ENCODE measurements at places on chromosomes 3 and 15.

- no peak for DNase-seq
These were observed 1.0 kb upstream of the FSTL1 start for GRCh38 chr3:120451806-120452205.

GRCh38 chr3:138948371-138949001 lies 1.5 kb downstream of the FOXL2NB start:
- no peak for DNase-seq

- no peak for DNase-seq
These were observed 10.9 kb upstream of the TMEM158 start for GRCh38 chr3:45236964-45237363.

GRCh38 chr3:114974387-114974786 lies 172.7 kb downstream of the ZBTB20 start:
- no peak for DNase-seq

- DNase-seq, result no peak
These were observed 5.2 kb upstream of the GNAI2 start for GRCh38 chr3:50230794-50231125.

DNA sequence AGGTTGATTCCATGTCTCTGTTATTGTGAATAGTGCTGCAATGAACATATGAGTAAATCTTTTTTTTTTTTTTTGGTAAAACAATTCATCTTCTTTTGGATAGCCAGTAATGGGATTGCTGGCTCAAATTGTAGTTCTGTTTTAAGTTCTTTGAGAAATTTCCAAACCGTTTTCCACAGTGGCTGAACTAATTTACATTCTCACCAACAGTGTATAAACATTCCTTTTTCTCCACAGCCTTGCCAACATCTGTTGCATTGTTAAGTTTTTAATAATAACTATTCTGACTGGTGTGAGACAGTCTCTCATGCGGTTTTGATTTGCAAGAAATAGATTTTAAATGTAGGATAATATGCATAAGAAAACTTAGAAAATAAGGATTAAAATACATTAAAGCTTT lies 279.0 kb upstream of the EPHA3 start:
- DNase-seq, result no peak

DNA sequence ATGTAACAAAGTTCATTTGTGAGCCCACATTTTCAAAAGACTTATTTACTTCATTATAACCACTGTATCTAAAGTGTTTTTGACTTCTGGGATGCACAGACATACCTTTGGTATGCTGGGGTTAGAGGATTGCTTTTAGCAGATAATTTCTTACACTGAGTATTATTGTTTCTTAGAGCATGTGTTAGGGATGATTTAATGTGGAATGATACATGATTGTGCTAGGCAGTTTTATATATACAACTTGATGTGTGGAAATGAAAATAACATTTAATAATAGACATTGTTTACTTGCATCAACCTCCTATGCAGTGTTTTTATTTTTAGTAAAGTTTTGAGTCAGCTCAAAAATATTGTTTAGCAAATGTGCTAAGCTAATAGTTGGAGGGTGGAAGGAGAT lies 3.4 kb downstream of the KIF23 start:
- DNase-seq, result no peak

GRCh38 chr3:33525232-33525631 lies 85.0 kb upstream of the UBP1 start:
- no peak for DNase-seq

- no peak for DNase-seq
These were observed 107.0 kb upstream of the NSMCE3 start for GRCh38 chr15:29376590-29376989.

- DNase-seq, result no peak
These were observed 67.8 kb downstream of the ITGA11 start for GRCh38 chr15:68364028-68364659.

GRCh38 chr3:170809975-170810357 lies 60.0 kb downstream of the RPL22L1 start:
- no peak for DNase-seq

DNA sequence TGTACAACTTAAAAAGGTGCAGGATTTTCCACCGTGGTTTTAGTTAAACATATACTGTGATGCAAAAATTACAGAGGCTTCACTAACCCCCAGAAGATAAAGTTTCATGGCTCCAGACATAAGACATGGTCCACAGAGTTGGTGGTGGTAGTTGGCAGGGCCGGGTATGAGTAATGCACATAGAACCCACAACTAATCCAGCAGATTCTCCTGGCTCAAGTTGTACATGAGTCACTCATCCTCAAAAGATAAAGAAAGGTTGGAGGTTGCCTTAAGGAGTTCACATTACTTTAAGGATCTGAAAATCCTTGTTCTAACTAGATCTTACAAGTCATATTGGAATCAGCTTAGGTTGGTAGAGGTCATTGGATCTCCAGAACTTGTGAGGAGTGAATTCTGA lies 98.3 kb upstream of the ZBTB20 start:
- DNase-seq, result no peak

GRCh38 chr3:129564981-129565644 lies 22.1 kb downstream of the H1-8 start:
- DNase-seq, result no peak

DNA sequence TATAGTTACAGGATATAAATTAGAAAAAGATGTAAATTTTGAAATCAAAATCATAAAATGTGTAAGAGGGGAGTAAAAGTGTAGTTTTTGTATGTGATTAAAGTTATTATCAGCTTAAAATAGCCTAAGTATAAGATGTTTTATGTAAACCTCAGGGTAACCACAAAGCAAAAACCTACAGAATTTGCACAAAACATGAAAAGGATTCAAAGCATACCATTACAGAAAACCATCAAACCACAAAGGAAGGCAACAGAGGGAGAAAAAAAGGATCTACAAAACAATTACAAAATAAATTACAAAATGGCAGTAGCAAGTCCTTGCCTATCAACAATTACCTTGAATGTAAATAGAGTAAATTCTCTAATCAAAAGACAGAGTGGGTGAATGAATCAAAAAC lies 36.7 kb upstream of the MYLK start:
- no peak for DNase-seq

DNA sequence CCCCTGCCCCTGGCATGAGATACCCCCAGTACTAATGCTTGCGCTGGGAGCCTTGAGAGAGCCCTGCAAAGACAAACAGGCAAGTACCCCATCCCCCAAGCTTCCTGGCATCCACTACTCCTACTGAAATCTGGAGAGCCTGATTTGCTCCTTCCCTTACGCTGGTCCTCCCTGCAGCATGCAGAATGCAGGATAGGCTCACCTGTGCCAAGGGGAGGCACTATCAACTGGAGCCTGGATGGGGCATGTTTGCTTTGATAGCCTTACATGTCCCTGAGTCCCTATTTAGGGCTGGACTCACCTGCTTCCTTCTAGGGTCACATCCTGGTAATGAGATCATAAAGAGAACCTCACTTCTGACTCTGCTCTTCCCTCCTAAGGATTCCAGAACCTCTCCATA lies 42.9 kb downstream of the RAB11A start:
- no peak for DNase-seq

- no peak for DNase-seq
These were observed 1029.8 kb downstream of the ROBO1 start for GRCh38 chr3:78737988-78738387.

GRCh38 chr3:14935592-14936345 lies 11.6 kb upstream of the NR2C2 start:
- DNase-seq, result no peak

GRCh38 chr3:13539671-13540070 lies 9.3 kb upstream of the FBLN2 start:
- DNase-seq, result no peak

DNA sequence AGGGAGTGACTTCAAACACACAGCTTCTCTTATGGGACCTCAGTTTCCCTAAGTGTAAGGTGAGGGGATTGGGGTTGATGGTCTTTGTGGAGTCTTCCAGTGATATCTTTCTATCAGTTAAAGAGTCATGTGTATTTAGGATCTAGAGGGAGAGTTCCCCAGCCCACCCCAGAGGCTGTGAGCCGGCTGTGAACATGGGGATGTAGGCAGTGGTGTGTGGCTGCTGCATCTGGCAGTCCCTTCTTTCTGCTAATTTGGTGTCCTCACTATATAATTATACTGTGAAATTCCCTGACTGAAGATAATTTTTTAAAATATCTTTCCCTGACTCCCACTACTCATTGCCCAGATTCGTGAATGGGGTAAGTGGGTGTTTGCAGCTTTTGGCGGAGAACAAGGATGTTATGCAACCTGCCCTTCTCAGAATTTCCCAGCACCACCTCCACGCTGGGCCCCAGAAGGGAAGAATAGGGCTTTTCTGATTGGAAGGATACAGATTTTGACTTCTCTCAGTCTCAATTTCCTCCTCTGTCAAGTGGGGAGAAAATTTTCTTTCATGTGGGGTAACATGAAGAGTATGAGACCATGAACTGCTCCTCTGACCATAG lies 79.0 kb upstream of the RASGRF1 start:
- DNase-seq, result no peak

GRCh38 chr3:15387171-15387581 lies 40.2 kb downstream of the METTL6 start:
- DNase-seq, result no peak

- DNase-seq, result no peak
These were observed 85.8 kb downstream of the LINGO1 start for GRCh38 chr15:77546870-77547269.

Measured in activated T-cell treated with anti-CD3 and anti-CD28 coated beads for 24 hours (primary cell).